Kasumi-1 (cell line): ENCODE measurements at places on chromosomes 16 and 17.

DNA sequence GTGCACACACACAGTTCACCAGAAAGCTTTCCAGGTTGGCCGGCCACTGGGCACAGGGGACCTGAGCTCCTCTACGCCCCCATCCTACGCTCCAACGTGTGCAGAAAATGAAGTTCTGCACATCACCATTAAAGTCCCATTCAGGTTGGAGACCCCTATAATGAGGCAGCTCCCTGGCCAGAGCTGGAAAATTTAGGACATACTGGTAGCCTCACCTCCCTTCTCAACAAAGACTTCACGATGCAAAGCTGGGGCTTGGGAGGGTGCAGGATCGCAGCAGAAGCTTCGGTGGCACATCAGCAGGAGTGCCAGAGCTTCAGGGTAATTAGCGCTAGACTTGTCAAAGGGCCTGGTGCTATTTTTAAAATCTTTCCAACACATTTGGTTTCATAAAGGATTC lies 15.4 kb upstream of the CALB2 start:
- no peak for DNase-seq

DNA sequence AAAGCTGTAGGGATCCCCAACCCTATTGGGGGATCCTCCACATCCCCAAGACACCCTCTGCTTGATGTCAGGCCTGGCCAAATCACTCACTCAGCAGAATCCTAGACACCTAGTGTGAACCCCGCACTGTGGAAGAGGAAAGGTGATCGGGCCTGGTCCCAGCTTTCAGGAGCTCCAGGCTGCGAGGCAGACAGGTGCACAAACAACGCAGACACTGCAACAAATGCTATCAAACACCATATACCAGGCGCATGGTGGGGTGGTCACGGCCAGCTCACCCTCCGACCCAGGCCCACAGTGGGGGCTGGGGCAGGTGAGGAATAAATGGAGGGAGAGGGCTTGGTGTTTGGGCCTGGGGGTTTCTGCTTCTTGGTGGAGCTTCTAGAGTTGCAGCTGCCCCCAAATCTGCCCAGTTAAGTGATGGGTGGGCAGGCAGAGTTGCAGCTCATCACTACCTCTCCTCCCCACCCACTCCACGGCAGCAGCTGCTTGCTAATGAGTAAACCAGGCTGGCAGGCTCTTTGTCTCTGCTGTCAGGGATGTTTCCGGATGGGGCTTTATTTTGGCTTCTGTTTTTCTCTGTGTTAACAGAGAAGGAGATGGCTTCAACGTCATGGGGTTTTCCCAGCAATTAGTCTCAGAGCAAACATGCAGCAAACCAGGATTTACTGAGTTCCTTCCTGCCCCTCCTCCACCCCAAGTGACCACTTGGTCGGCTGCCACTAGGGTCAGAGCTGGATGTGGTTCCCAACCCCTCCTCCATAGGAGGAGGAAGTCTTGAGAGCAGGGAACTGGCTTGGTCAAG lies 46.6 kb downstream of the PECAM1 start:
- no peak for DNase-seq

DNA sequence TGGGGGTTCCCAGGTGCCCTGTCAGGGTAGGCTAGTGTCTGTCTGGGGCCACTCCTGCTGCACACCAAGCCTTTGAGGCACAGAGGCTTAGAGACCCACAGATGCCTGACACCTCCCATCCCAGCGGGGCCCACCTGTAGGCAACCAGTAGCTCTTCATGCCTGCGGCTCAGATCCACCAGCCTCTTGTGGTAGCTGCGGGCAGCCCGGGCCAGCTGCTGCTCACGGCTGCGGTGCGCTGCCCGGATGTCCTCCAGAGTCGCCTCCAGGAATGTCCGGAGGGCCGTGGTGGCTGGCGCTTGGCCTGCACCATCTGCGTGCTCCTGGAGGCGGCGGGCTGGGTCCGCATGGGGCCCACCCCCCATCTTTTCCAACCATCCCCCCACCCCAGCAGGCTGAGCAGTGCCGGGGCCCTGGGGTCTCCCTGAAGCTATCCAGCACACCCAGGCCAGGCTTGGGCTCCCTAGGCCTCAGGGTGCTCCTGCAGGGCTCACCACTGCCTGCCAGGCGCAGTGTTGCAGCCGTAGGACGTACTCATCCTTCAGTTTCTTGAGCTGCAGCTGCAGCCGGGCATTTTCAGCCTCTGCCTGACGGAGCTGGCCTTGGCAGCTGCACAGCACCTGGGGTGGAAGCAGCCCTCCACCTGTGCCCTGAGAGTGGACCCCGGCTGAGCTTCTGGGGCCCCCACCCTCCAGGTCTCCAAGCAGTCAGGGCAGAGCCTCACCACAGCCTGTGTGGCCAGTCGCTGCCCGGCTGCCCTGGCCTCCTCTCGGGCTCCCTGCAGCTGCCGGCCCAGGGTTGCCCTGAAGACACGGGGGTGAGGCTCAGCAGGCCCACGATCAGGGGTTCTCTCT lies 1.8 kb downstream of the CCDC78 start:
- DNase-seq: no peak

GRCh38 chr16:69194488-69194887 lies 7.5 kb downstream of the SNTB2 start:
- DNase-seq: no peak

GRCh38 chr16:31201582-31202413 lies 762 bp downstream of the PYCARD start:
- peak; percentile 38 for DNase-seq
